ENCODE measurements at places on chromosomes 12 and 14. TPM values are rescaled to one million over a fixed set of nuclear protein-coding genes. Genes with fewer than 3 reads are reported as not detected.

TCHP gene
- total RNA-seq, result 20.6 TPM

KRT74 gene
- total RNA-seq, result not detected

DNA sequence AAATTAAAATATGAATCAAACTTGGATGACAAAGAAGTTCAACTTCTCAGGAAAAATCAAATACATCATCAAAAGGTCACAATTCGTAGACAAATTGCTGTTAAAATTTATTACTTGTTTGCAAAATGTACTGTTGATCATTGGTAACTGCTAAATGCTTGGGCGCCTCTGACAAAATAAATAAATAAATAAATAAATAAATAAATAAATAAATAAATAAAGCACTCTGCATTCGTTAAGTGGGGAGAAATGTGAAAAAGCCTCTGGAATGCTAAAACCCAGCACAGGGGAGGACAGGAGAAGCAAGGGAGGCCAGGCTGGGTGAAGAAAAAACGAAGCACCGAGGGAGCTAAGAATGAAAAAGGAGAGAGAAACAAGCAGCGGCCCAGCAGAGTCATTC lies 115.2 kb downstream of the BCL11B start:
- no peak for DNase-seq

- peak; percentile 51 for DNase-seq
Observed at GRCh38 chr14:93115821-93116675, at the start of gene ITPK1. TSS of gene ITPK1 (minus strand) at chr14:93115925. CDS start at chr14:93115163, 762 bp downstream.

DNA sequence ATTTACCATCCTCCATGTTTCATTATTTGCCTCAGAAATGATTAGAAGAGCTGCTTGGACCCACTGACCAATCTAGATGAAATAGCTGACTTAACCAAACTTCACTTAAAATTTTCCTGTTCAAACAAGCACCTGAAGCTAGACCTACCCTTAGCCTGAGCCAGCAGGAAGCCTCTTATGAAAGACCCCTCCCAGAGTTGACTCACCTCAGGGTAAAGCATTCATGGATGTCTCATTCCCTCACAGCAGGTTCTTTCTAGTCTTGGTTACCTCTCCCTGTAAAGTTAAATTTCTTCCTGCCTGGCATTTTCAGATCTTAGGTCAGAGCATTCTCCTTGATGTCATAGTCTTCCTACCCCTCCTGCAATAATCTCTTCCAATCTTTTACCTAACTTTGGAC lies 1209.8 kb downstream of the FLRT2 start:
- DNase-seq, result no peak

Data from progenitor cell of endocrine pancreas (in vitro differentiated cells).